ENCODE measurements at places on chromosomes 7 and 10.
A peak's percentile ranks its signal among the peaks of the same experiment; 100 is the strongest.

- peak; percentile 53 for DNase-seq
These were observed 54.1 kb upstream of the PPIF start for GRCh38 chr10:79292891-79293746.

DNA sequence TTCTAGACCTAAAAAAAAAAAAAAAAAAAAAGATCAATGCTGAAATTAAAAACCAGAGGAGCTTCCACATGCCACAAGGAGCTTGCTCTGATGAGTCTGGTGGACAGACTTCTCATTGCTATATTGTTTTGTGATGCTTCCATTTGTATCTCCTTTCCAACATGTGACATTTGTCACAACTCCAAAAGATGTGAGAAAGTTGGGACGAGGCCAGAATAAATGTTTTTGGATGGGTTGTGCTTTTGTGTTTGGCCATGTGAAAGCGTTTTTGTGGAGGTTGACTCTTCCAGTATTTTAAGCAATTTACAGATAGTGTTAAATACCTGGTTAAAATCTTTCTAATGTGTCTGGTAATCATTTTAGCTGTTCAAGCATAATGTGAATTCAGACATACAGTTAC lies 280.1 kb downstream of the SKAP2 start:
- DNase-seq, result no peak

DNA sequence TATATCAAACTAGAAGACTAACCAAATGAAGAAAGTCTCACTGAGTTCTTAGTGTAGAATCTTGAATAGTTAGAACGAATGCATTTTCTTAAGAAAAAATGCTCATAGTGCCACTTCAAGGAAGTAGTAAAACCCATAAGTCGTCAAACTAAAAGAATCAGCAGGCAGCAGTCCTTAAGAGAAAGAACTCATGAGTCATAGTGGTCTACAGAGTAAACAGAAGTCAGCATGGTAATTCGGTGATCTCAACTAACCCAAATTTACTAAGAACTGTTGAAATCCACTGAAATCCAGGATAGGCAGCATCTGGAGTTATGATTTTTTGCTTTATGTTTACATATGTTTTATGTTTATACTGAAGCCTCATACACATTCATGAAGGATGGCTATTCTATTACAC lies 256.2 kb downstream of the LHFPL3 start:
- no peak for DNase-seq

DNA sequence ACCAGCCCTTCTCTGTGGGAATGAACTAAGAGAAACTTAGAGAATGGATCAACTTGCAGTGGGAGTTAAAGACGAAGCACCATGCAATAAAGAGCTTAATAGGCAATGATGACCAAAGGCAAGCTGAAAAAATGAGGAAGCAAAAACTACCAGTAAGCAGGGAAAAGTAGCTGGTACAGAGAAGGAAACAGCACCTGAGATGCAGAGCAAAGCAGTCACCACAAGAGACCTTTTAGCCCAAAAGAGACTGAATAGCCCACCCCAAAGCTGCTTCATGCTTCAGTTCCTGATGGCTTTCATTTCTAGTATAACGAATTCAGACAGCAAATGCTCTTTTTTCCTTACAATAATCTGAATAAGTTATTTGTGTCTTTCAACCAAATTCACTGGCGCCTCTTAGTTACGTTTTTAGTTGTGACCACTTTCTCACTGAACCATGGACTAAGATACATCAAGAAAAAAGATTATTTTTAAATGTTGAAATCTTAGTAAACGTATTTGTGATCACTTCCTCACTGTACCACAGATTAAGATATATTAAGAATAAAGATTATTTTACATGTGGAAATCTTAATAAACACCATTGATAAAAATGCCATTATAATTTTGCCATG lies 76.0 kb downstream of the USP6NL start:
- DNase-seq, result peak; percentile 57

GRCh38 chr10:116278846-116279245 lies 5.8 kb upstream of the GFRA1 start:
- no peak for DNase-seq

GRCh38 chr7:140074780-140075179 lies 12.0 kb upstream of the PARP12 start:
- DNase-seq, result no peak

- DNase-seq, result no peak
These were observed 226.1 kb downstream of the PTEN start for GRCh38 chr10:88089498-88089897.

- no peak for DNase-seq
These were observed 56.3 kb downstream of the PRKAG2 start for GRCh38 chr7:151820491-151821105.

GRCh38 chr10:21628023-21628422 lies 94.0 kb downstream of the MLLT10 start:
- no peak for DNase-seq

DNA sequence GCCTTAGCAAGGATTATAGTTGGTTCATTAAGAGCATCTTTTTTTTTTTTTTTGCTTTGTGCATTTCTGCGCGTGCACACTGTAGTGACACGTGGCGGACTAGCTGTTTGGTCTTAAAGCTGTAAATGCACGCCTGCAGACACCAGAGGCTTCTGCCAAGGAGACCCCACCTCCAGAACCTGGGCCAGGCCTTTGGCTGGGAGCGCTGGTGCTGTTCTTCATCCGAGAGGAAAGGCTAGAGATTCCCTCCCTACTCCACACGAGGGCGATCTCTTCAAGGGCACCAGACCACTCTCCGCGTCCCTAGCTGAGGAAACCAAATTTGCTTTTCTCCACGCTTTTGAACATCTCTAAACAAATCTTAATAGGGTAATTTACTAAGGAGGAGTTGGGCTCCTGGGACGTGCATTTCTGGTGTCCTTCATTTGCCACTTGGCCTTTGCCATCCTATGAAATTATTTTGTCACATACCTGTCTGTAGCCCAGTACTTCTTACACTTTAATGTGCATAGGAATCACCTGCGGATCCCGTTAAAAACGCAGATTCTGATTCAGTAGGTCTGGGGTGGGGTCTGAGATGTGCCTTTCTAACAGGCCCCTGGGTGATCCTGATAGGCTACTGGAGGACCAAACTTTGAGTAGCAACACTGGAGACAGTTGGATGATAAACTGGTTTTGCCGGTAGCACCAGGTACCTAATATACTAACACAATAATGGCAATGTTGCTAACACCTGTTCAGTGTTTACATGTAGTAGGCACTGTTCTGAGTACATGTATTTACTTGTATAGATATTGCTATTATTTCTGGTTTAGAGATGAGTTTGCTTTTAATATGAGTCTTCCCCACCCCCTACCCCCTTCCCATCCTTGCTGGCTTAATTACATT lies 1.3 kb upstream of the SLC26A5 start:
- peak; percentile 65 for DNase-seq

DNA sequence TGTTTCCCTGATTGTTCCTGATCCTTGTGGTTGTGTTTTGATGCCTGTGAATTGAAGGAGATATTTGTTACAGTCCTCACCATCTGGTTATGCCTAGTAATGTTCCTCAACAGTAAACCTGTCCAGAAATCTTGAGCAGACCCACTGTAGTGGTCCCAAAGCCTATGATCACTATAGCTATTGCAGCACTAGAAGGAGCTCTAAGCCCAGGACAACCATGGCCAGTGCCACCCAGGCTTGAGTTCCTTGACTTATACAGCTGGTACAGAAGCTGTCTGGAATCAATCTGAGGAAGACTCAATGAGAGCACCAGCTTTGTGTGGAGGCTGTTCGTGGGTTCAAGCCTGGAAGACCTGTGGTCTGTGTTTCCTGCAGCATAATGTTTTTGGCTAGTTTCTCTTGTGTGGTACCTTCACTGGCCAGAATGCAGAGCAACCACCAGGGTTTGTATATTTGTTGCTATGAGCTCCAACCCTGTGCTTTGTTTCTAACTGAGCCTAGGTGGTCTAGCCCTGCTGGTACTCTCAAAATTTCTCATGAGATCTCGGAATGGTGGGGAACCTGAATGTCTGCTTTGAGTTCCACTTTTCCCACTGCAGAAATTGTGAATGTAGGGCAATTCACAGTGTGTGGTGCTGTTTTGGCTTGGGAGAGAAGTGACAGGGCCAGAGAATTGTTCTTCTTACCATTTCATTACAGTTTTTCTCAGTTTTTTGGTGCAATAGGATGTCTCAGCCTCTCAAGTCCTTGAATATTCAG lies 355.2 kb downstream of the SUGCT start:
- DNase-seq, result no peak

GRCh38 chr7:7439564-7439963 lies 96.1 kb downstream of the COL28A1 start:
- no peak for DNase-seq

DNA sequence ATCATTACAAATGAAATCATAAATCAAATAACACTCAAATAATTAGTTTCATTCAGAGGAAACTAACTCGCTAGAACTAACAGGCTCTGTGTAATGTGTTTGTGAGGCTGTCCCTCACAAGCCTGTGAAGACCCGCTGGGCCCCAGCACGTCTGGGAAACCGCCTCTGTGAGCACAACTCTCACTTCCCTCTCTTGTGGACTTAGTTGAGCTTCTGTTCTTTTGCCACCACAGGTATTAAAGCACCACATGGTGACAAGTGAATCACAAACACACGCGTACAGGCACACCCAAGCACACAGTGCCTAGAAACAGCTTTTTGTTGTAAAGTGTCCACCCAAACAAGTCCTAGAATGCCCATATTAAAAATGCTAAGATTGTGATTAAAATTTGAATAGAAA lies 51.0 kb downstream of the ZNF777 start:
- DNase-seq, result no peak

- DNase-seq, result no peak
These were observed 974.2 kb upstream of the ZNF722 start for GRCh38 chr7:63024446-63024845.

- no peak for DNase-seq
These were observed 34.7 kb upstream of the MKLN1 start for GRCh38 chr7:131293018-131293417.

GRCh38 chr10:97543025-97543546 lies 29.5 kb upstream of the ANKRD2 start:
- DNase-seq, result no peak

GRCh38 chr10:16570731-16571130 lies 49.1 kb upstream of the C1QL3 start:
- DNase-seq, result no peak

DNA sequence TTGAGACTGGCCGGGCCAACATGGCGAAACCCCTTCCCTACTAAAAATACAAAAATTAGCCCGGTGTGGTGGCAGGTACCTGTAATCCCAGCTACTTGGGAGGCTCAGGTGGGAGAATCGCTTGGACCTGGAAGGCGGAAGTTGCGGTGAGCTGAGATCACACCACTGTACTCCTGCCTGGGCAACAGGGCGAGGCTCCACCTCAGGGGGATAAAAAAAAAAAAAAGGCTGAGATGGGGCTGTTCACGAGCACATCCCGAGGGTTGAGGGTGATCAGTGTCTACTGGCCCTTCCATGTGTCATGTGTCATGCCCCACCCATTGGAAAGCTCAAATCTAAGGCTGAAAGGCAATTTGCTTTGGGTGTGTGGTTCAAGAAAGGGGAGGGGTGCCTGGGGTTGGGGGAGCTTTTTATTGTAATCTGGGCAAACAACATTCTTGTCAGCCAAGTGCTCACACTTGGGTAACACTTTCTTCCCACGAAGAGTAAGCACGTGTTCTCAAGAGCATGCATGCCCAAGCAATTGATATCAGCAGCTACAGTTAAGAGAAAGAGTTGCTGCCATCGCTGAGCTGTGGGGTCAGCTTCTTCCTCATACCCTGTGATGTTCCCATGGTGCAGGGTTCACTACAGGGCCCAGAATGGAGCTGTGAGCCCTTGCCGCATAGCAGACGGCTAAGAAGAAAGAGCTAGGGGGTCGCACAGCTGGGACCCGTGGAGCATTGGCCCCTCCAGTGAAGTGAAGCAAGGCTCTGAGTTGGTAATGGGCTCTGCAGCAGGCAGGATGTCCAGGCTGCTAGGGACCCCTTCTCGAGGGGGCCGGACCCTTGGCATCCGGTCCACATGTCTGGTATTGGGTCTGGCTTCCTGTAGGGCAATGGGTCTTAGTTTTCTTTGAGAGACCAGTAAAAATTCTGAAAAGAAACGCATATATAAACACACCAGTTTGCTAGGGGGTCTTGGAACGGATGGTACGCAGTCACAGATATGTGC lies 9.9 kb upstream of the ACSL5 start:
- no peak for DNase-seq

GRCh38 chr10:75070476-75070875 lies 41.0 kb upstream of the SAMD8 start:
- DNase-seq, result no peak

DNA sequence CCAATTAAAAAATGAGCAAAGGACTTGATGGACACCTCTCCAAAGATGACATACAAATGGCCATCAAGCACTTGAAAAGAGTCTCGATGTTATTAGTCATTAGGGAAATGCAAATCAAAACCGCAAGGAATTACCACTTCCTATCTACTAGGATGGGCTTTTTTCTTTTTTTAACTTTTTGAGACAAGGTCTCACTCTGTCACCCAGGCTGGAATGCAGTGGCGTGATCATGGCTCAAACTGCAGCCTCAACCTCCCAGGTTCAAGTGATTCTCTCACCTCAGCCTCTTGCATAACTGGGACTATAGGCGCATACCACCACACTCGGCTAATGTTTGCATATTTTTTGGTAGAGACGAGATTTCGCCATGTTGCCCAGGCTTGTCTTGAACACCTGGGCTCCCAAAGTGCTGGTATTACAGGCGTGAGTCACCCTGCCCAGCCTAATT lies 13.6 kb downstream of the NKX1-2 start:
- DNase-seq, result no peak

DNA sequence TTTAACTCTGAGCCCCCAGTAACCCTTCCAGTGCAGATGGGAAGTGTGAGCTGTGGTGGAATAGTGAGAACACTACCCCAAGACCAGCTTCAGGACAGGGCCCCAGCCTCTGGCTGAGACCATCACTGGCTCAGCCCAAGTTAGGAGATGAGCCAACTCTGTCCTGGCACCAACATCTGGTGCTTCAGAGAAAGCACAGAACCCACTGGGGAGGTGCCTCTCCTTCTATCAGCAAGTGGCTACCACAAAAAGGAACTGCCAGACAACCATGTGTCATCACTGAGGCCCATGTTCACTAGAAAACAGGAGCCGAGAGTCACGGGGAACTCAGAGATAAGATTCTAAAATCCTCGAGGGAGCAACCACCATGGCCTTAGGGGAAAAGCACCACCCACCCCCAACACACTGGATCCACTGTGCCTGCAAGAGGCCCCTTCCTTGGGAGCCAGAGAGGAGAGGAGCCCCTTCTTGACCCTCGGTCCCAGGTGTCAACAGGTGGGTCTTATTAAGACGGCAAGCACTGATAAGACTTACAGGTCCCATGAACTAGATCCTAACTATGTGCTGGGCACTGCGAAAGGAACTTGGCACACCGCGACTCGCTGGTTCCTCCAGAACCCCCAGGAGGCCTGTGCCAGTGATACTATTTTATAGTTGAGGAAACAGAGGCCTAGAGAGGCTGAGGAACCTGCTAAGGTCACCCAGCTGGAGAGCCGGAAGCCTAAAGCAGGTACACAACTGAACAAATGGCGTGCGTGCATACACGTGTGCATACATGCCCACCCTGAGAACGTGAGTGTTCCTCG lies 102.7 kb downstream of the FAM53B start:
- DNase-seq, result peak; percentile 52

GRCh38 chr7:133288970-133289369 lies 36.1 kb downstream of the EXOC4 start:
- DNase-seq, result no peak
